ENCODE measurements at places on chromosomes 1 and 21.

GRCh38 chr1:85504417-85504816 is 39.5 kb upstream of the DDAH1 start:
- DNase-seq = no peak

GRCh38 chr1:93167006-93167405 is 13.2 kb downstream of the TMED5 start:
- no peak for DNase-seq

- DNase-seq = peak; percentile 10
Measured at GRCh38 chr1:200154069-200154767, 126.7 kb downstream of the NR5A2 start.

DNA sequence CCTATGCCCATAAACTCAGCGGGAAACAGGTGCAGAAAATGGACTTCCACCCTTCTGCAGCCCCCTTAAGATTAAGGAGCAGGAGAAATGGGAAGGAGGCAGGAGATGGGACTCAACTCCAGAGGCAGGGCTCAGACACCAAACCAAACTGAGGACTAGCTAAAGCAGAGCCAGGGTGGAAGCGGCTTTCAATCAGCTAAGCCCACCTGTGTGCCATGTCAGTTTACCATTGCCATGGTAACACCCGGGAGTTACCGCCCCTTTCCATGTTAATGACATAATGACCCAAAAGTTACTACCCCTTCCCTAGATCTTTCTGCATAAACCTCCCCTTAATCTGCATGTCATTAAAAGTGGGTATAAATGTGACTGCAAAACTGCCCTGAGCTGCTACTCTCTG is 653.5 kb downstream of the PTPRU start:
- DNase-seq = no peak

GRCh38 chr1:1162597-1163537 is 10.8 kb upstream of the TTLL10 start:
- no peak for DNase-seq

DNA sequence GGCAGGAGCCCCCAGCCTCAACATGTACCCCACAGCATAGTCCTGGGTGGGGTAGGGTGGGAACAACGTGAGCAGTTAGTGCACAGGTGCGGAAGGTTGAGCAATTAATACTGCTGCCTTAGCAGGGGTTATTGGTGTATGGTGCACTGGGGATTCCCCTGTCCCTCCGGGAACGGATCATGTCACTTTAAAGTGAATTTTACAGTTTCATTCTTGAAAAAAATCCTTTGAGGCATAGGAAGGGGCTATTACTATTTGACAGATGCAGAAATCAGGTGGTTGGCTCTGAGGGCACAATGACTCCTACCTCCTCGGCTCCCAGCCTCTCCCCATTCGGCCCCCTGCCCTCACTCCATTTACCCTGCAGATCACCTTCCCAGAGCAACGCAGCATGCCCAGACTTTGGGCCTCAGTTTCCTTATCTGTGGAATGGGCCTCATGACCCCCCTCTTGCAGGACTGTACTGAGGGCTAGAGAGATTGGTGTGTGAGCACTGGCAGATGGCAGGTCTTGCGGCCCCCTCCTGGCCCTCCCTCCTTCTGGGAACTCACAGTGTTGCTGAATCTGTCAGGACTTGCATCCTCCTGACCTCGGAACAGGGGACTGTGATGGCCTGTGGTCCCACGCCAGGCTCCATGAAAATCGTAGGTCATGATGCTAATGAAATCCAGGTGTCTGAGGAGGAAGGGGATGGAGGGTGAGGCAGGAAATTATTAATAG is 5.1 kb upstream of the MYBPH start:
- DNase-seq = no peak

DNA sequence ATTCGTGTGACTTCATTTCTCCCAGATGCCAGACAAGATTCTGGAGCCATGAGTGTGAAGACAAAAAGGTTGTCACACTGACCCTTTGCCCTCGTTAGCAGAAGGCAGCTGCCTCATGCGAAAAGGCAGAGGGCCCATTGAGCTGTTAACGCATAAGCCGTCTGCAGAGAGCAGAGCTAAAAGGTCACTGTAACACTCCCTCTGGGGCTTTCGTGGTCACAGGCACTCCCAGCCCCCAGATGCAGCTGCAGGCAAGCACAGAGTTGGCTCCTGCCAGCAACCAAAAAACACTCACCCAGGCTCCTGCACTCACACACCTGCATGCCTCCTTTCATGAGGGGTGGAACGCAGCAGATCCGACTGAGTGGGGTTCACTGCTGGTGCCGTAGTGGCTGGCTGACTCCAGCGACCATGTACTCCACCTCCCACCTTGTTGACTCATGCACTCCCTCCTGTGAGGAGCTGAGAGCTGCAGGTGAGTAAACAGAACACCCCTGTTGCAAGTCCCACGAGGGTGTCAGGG is 287.5 kb downstream of the SMYD3 start:
- no peak for DNase-seq

GRCh38 chr1:28447679-28448078 is 58.2 kb upstream of the RCC1 start:
- DNase-seq = no peak

DNA sequence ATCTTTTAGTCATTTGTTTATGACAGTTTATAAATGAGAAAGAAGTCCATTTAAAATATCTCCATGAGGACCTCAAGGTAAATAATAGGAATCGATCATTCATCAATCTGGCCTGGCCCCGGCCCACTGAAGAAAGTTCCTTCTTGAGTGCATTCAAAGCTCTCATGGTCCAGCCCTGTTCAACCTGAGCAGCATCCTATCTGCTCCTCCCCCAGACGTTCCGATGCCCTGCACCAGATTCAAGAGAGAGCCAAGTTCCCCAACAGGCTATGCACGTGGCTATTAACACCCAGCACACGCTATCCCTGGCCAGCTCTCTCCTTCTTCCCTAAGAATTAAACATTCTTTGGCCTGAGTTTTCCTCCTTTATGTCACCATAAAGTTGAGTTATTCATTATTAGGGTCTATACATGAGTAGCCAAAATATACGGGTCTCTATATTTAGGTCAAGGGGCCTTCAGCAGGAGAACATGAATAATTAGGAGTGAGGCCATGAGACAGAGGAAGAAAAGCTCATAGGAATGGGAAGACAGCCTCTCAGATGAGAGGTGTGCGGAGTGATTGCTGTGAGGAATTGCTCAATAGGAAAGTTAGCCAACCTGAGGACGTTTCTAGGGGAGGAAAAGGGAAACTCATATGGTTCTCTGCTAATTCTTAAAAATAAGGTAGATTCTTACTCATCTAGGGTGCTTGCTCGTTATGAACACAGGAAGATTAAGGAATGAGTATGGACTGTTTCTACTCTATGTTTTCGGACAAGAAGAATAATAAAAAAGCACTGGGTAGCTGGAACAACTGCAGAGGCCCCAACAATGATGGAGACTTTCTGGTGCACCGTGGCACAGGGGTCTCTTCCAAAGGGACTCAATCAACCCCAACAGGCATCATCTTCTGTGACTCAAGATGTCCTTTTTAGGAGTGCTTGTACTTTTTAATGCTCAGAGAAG is 23.6 kb downstream of the RUNX1 start:
- no peak for DNase-seq

All from stimulated activated CD8-positive, alpha-beta memory T cell treated with anti-CD3 and anti-CD28 coated beads, Interleukin-7, amount 100 ng/mL, for 1 hour (primary cell).